SW480 (cell line): ENCODE measurements at places on chromosomes 3 and 15.

GRCh38 chr15:98920091-98920880, 87.3 kb downstream of the PGPEP1L start:
- DNase-seq = no peak

DNA sequence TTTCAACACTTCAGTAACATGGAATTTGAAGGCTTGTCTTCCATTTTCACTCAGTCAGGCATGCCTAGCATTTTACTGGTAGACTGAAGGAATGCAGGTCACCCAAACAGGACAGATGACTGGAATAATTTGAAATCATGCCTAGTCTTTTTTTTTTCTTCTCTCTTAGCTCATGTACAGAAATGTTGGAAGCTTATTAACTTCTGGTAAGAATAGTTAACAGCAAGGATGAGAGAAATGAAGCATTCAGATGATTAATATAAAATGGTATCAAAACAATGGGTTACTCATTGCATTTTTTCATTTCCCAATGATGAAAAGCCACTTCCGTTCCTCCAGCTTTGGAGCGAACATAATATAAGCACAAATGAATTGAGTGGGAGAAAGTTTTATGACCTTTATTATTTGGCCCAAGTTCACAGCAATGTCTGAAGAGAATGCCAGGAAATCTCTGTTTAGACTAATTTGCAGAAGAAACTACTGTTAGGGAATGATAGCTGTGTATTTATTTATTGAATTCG, 431.6 kb upstream of the RASGRP1 start:
- no peak for DNase-seq

DNA sequence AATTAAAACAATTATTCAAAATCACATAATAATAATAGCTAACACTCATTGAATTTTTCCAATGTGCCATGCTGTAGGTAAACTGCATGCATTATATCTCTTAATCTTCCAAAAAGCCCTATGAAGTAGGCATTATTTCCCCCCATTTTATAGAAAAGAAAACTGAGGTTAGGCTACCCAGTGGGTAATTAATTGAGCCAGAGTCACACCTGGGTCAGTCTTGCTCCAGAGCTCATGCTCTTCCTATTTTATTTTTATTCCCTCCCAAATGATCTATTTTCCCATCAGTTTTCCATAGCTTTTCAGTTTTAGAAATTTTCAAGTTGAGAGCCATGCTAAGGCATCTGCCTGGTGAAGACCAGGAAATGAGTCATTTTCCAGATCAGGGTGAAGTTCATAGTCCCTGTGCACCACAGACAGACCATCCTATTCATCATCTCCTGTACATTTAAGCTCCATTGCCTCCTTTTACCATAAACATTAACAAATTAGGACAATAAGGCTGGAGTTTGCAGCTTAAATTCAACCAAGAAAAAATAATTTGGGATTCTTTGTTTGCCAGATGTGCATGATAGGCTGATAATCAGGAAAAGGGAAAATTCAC, 417.3 kb downstream of the OTOL1 start:
- peak; percentile 47 for DNase-seq

DNA sequence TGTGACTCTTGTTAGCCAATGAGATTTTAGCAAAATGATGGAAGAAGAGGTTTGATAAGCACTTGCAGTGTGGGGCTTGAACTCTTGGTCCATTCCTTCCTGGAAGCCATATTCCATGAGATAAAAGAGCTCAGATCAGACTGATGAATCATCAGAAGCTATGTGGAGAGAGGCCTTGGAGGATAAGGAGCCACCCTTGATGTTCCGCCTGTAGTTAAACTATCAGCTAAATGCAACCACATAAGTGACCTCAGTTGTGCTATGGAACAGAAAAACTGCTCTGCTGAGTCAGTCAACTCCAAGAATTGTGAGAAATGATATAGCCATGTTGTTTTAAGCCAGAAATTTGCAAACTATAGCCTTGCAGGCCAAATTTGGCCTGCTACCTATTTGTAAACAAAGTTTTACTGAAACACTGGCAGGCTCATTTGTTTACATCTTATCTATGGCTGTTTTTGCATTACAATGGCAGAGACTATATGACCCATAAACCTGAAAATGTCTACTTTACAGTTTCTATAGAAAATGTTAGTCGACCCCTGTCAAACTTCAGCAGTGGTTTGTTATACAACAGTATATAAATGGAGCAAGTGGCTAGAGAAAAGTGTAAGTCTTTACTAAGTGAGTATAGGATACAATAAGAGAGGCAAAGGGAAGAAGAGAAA, 27.6 kb upstream of the GAP43 start:
- DNase-seq = peak; percentile 17

DNA sequence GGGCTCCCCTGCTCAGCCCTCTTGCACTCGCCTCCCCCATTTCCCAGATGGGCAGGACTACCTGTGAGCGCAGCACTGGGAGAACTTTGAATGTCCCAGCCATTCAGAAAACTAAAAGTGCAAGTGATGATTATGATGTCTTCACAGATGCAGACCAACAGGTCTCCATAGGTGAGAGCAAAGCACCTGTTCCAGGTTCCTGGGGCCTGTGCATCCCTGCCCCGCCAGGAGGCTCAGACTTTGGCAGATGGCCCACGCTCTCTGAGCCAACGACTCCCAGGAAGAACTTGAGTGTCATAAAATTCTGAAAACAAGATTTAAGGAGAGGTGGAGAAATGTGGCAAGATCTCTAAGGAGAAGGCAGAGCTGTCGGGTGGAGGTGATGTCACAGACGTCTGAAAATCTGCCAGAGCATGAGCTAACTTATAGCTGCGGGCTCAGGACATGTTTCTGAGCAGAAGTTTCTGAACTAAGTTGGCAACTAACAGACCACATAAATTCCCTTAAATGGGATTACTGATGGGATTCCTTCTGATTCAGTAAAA, 110.8 kb upstream of the IGF1R start:
- no peak for DNase-seq

DNA sequence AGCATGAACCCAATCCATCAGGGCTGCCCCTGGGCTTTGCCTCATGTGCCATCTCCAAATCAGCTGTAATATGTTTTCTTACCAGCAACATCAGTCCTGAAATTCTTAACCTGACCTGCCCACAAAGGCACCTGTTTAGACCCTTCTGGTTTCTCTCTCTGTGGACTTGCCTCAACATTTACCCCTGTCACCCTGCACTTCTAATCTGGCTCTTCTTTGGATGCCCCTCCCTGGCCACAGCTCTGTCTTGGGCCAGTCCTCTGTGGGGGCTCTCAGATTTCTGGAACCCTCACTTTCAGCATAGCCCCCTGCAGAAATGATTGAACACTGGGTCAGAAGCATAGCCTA, 168.7 kb upstream of the STAC start:
- no peak for DNase-seq

DNA sequence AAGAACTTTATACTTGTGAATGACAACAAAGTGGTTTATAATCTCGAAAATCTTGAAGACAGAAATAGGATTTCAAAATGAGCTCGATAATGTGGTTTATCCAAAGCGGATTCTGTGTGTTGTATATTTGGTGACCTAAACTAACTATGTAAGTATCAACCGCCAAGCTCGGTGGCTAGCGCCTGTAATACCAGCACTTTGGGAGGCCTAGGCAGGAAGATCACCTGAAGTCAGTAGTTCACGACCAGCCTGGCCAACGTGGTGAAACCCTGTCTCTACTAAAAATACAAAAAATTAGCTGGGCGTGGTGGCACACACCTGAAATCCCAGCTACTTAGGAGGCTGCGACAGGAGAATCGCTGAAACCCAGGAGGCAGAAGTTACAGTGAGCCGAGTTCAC, 2.2 kb downstream of the ATP13A3 start:
- no peak for DNase-seq
